ENCODE measurements at places on chromosomes 1 and 21.

GRCh38 chr1:56838759-56839158 is 15.8 kb upstream of the C8A start:
- no peak for DNase-seq

- DNase-seq, result no peak
These were observed 9.8 kb downstream of the BARHL2 start for GRCh38 chr1:90707363-90707710.

DNA sequence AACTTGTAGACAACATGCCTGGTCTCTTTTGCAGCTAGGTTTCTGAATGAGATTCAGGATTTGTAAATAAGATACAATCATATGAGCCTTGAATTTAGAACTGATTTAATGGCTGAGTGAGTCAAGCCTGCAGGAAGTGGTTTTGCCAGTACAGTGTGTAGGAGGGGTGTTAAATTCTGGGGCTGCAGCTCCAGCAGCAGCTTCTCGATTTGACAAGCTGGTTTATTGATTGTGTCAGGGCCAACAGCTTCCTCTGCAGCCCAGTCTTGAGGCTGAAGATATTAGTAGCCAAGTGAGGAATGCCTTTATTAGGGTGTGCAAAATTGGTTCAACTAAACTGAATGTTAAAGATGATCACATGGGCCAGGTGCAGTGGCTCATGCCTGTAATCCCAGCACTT is 11.5 kb upstream of the PLA2G5 start:
- DNase-seq, result peak; percentile 34

- no peak for DNase-seq
These were observed 24.9 kb downstream of the ITGB3BP start for GRCh38 chr1:63498106-63498505.

- no peak for DNase-seq
These were observed 607 bp upstream of the FAAH start for GRCh38 chr1:46393510-46393909.

GRCh38 chr1:89758156-89758555 is 62.7 kb upstream of the LRRC8D start:
- DNase-seq, result no peak

- peak; percentile 46 for DNase-seq
These were observed 2.9 kb downstream of the DDI2 start for GRCh38 chr1:15620155-15620545.

- DNase-seq, result no peak
These were observed 54.4 kb downstream of the EVI5 start for GRCh38 chr1:92730476-92730875.

Measured in CD4-positive, alpha-beta T cell treated with Interleukin-10 for 1 hour (primary cell).